ENCODE measurements at places on chromosomes 6 and 20.
A peak's percentile ranks its signal among the peaks of the same experiment; 100 is the strongest.

- DNase-seq = no peak
Measured at GRCh38 chr6:95242560-95242959, 334.8 kb upstream of the MANEA start.

GRCh38 chr20:44736170-44737021 lies 9.3 kb upstream of the KCNK15 start:
- DNase-seq = peak; percentile 72

- no peak for DNase-seq
Measured at GRCh38 chr6:133085896-133086295, 155.3 kb upstream of the EYA4 start.

DNA sequence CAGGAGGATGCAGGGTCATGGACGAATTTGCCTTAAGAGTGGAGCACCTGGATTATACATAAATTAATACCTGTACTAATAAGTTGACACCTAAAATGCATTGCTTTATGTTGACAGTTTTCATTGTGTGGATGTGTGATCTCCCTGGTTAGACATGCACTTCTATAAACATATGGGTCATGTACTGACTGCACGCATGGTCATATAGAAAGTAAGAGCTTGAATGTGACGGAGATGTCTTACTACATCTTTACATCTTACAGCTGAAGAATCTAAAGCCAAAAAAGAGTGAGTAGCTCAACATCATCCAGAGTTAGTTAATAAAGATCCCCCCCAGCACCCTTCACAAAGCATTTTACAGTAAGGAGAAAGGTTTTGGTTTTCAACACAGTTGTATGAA lies 408.4 kb upstream of the JARID2 start:
- DNase-seq = no peak

DNA sequence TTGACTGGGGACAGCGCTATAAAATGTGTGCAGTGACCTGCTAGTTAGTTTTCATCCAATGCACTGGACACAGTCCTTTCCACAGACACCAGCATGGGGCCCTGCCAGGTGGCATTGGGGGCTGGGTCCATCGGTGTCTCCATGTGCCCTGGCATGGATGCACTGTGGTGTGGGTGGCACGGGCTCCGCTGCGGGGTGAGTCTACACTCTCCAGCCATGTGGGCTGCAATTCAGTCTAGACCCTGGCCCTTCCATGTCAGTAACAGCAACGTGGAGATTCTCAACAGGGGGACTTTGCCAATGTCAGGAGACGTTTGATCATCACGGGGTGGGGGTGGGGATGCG lies 100.0 kb downstream of the RAMACL start:
- no peak for DNase-seq

GRCh38 chr20:41320976-41321375 lies 3.4 kb upstream of the ZHX3 start:
- DNase-seq = no peak

GRCh38 chr20:53623134-53623453 lies 29.5 kb upstream of the ZNF217 start:
- DNase-seq = no peak

- DNase-seq = no peak
Measured at GRCh38 chr20:34863421-34863965, 9.2 kb downstream of the GGT7 start.

GRCh38 chr6:163354085-163354484 lies 60.4 kb upstream of the QKI start:
- DNase-seq = no peak

- no peak for DNase-seq
Measured at GRCh38 chr6:17167327-17167979, 65.6 kb downstream of the STMND1 start.

DNA sequence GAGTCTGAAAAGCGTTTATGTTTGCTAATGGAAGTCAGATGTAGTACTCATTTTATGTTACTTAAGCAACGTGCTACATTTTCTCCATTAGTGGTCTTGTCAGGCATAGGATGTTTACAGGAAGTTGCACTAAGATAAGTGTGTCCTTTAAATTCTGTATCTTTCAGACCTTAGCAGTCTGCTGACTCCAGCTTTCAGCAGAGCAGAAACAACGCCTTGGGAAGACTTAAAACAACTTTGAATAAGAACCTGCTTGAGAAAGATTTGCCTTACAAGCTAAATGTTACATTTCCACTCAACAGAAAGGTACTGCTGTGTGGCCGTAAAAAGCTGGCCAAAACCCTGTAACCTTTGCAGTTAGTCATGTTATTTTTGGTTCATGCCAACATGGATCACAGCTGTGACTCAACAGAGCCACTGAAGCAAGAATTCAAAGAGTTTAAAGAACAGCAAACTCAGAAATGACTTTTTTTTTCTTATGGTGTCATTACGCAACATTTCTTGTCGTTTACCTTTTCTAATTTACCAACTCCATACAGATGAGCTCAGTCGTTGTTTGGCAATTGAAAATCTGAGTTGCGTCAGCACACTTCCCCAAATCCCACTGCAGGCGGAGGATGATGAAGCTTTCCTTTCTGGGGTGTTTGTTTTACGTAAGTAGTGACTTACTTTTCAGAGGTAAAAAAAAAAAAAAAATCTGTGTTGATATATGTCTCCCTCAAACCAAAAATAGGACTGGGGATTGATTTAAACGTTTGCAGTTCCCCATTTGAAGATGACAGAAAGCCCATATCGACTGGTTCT lies 27.9 kb upstream of the BMP6 start:
- DNase-seq = peak; percentile 90

- DNase-seq = peak; percentile 76
Measured at GRCh38 chr6:52724406-52725121, 38.7 kb downstream of the GSTA2 start.

DNA sequence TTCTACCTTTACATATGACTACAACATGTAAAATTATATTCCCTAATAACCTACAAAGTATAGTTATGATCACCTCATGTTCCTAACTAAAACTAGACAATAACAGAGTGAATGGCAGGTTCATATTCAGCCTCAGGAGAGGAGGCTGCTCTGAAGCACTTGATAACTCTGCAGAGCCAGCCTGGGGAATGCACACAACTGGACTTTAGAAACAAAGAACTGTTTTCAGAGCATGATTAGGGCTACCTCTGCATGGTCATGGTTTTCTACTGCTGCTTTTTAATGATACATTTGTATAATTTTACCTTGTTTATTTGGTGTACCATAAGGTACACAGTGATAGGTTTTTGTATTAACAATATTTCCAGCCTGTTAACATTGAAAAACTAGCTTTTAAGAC lies 50.3 kb downstream of the TRPC4AP start:
- DNase-seq = no peak

DNA sequence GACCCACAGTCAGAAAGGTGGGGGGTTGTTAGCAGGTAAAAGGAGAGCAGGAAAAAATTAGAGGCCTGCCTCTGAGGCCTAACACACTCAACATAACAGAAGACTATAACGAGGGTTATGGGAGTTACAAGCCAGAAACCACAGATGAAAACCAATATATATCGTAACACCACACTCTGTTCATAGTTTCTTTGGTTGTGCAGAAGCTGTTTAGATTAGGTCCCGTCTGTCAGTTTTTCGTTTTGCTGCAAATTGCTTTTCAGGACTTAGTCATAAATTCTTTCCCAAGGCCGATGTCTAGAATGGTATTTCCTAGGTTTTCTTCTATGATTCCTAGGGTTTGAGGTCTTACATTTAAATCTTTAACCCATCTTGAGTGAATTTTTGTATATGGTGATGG lies 3.7 kb upstream of the MAP3K5 start:
- no peak for DNase-seq

DNA sequence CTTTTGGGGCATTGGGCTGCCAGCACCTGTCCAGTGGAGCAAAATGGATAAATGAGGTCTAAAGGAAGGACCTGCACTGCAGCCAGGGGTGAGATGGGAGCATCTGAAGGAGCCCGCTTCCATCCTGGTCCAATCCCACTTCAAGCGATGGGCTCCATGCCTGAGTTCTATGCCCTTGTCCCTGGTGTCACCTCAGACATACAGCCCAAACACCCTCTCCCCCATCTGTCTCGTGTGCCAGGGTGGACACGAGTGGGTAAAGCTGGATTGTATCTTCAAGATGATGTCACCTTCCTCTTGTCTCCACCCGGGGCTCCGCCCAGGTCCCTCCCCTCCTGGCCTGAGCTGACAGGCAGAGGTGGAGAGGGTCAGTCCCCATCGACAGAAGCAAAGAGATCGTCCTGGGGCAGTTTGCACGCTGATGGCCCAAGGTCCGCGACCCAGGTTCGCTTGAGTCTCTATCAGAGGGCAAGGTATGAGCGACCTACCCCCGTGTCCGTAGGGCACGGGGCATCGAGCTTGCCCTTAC lies 544 bp downstream of the SMIM29 start:
- no peak for DNase-seq

DNA sequence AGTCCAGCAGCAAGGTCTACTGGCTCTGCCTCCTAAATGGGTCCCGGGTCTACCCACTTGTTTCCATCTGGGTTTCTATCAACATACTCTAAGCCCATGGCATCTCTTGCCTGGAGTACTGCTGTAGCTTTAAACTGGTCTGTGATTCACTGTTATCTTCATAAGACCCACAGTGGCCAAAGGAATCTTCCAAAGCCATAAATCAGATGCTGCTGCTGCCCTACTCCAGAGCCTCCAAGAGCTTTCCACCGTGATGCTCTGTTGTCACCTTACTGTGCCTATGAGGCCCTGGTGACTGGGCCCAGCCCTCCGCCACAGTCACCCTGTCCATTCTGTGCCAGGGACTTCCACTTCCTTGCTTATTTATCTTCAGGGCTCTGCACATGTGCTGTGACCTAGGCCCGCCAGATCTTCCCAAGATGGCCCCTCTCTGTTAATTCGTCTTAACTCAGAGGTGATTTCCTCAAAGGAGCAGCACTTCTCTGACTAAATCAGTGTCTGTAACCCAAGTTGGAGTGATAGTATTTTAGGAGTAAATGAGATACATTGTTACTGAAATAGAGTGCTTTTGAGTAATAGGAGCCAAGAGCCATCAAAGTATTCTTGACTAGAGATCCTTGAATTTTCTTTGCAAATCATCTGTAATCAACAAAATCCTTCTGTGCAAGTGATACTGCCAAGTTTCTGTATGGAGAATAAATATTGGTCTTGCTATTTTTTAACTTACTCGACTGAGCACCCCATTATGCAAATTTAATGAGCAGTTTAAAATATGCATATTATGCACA lies 102.5 kb downstream of the PPP1R14C start:
- no peak for DNase-seq

DNA sequence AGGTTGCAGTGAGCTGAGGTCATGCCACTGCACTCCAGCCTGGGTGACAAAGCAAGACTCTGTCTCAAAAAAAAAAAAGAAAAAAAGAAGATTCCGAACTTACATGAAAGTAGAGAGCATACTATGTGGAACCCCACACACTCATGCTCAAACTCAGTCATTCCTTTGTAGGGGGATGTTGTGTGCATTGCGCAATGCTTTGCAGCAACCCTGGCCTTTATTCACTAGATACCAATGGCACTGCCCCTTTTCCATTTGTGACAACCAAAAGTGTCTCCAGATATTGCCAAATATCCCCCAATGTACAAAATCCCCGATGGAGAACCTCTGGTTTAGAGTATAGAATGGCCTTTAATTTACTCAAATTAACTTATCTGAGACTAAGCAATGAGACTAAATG lies 158.6 kb downstream of the GJA1 start:
- no peak for DNase-seq

DNA sequence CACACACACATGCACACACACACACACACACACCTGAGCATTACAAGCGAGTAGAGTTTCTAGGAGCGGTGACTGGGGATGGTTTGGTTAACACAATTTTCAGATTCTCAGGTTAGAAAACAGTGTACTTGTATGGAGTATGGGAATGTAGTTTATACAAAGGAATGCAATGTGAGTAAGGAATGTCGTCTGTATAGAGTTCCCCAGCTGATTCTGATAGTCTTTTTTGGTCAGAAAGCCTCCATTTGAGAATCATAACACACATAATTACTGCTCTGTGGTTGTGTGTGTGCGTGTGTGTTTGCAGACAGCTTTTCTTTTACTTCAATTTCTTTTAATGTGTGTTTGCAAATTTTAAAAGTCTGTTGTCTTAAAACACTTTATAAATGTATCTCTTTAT lies 93.2 kb downstream of the MYO6 start:
- no peak for DNase-seq

DNA sequence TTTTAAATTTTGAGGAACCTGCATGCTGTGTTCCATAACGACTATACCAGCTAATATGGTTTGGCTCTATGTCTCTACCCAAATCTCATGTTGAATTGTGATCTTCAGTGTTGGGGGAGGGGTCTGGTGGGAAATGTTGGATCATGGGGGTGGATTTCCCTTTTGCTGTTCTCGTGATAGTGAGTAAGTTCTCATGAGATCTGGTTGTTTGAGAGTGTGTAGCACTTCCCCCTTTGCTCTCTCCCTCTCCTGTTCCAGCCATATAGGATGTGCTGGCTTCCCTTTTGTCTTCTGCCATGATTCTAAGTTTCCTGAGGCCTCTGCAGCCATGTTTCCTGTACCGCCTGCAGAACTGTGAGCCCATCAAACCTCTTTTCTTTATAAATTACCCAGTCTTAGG lies 61.8 kb upstream of the NEDD9 start:
- no peak for DNase-seq

DNA sequence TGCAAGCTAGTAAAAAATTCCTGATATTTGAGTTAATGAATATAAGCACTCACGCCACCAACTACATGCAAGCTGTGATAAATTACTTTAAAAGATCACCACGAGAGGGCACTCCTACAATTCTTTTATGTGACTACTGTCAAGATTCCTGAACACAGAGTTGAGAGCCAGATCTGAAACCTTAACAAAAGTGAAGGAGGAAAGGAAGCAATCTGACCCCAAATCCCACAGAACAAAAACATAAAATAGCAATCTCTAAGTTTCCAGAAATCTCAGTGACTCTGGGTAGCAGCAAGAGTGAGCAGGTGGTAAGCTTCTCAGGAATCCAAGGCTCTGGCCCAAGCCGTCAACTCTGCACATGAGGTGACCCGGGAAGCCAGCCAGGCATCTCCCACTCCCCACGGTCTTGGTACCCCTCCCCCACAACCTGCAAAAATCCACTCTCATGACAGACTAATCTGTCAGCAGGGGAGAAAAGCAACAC lies 55.1 kb downstream of the STAU1 start:
- DNase-seq = peak; percentile 56

- DNase-seq = no peak
Measured at GRCh38 chr20:35610833-35611427, 4.7 kb upstream of the SPAG4 start.

GRCh38 chr6:144094731-144095133 lies 641 bp downstream of the SF3B5 start:
- DNase-seq = no peak

GRCh38 chr6:4907602-4908001 lies 96.2 kb downstream of the RPP40 start:
- no peak for DNase-seq

DNA sequence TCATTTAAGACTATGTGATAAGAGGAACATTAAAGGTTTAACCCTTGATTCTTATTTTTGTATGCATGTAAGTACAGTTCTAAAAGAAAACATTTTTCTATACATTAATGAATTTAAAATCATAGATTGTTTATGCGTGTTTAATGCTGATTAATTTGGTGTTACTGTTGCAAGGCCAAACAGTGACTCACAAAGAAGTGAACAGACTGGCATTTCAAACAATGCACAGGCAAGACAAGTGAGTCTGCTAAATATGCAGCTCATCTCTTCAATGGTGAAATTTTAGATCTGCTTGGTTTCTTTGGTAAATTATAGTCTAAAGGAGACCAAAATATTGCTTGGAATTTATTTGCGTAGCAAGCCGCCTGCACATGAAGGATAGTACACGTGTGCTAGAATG lies 417.4 kb upstream of the SOX4 start:
- DNase-seq = no peak

- no peak for DNase-seq
Measured at GRCh38 chr20:50054626-50055511, 58.1 kb downstream of the UBE2V1 start.
